Fibroblast of the aortic adventitia (primary cell): ENCODE measurements at places on chromosomes 12 and 14. TPM values are rescaled to one million over a fixed set of nuclear protein-coding genes. Genes with fewer than 3 reads are reported as not detected.

GRCh38 chr12:30613119-30613830 lies 82.4 kb downstream of the IPO8 start:
- DNase-seq, result peak; percentile 83

- no peak for DNase-seq
These were observed 304.1 kb downstream of the SNAPC1 start for GRCh38 chr14:62066304-62066703.

DNA sequence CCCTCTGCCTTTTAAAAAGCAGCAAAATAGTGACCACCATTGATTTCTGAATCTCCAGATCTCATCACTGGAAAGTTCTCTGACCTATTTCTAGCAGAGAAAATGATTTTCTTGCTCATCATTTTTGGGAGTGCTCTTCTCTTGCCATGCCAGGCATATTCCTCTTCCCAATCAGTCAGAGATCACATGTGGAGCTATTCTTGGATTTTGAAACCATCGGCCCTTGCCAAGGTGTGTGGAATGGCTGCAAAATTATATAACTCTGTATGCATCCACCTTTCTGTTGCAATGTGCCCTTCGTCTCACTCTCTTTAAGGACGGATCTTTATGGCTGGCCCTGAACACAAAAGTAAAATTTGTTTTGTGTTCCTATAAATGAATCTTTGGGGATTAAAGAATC lies 25.5 kb upstream of the LDHB start:
- DNase-seq, result no peak

GRCh38 chr12:11555195-11555594 lies 94.3 kb upstream of the ETV6 start:
- DNase-seq, result no peak

Gene PFDN5
- 441 and 577 TPM in 2 replicates for total RNA-seq

Gene NRL
- total RNA-seq, result 0.90 and 4.1 TPM in 2 replicates

DNA sequence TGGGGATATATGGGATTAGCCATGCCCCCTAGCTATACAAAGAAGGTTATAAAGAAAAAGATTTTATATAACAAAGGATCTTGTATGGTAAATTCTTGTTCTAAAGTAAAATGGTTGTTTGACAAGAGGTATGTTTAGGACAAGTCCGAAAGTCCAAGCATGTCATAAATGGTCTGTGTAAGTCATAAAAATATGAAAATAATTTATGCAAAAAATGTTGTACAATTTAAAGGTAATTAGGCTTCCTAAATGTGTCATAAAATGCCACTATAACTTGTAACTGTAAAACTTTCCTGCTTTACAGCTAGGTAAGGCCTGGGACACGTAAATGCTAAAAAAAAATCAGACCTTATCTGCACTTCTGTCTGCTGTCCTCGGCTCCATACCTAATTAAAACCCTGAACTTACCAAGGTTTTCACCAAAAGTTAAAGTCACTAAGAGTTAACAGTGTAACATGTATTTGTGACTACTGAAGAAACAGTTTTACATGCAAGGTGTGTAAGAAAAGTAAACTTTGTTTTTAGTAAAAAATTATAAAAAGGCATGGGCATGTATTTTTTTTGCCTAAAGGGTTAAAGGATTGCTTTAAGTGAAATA lies 110.0 kb upstream of the RESF1 start:
- DNase-seq, result no peak

- DNase-seq, result no peak
These were observed 324.5 kb downstream of the NUAK1 start for GRCh38 chr12:105814283-105814682.

DNA sequence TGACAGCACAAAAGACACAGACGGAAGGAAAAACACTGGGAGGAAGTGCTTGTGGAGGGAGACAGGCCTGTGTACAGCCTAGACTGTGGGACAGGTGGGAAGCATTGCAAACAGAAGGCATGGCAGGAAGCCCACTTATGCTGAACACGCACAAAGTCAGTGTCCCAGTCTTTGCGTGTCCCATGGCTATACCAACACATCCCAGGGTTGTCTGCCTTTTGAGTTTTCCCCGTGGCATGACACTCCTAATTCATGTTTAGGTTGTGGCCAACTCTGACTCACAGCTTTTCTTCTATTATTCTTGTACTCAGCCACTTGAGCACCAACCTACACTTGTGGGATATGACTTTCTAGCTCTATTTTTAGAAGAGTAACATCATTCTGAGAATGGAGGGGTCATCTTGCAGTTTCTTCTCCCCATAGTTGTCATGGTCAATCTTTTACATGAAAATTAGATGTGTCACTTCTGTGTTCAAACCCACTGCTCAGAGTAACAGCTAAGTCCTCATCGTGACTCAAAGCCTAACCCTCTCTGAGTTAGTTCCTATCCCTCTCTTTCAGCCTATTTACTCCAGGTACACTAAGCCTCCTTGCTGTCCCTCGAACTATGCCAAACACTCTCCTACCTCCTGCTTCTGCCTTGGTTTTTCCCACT lies 27.5 kb upstream of the JPH4 start:
- DNase-seq, result peak; percentile 3

Gene TRIM9
- 0.49 and 1.6 TPM in 2 replicates for total RNA-seq

GRCh38 chr12:30774599-30774998 lies 19.8 kb upstream of the CAPRIN2 start:
- DNase-seq, result no peak

- DNase-seq, result peak; percentile 30
These were observed 9.2 kb downstream of the NDUFA12 start for GRCh38 chr12:94994312-94994711.

- DNase-seq, result no peak
These were observed 334.9 kb upstream of the PRICKLE1 start for GRCh38 chr12:42924482-42924881.

GRCh38 chr12:110741341-110742095 lies 1.2 kb downstream of the PPP1CC start:
- peak; percentile 40 for DNase-seq

Gene TROAP
- total RNA-seq, result 4.0 and 11.3 TPM in 2 replicates

Gene CHGA
- 0.18 TPM in 1 of 2 replicates, not detected in the other for total RNA-seq

- no peak for DNase-seq
These were observed 158.2 kb upstream of the RGS6 start for GRCh38 chr14:71773898-71774481.

DNA sequence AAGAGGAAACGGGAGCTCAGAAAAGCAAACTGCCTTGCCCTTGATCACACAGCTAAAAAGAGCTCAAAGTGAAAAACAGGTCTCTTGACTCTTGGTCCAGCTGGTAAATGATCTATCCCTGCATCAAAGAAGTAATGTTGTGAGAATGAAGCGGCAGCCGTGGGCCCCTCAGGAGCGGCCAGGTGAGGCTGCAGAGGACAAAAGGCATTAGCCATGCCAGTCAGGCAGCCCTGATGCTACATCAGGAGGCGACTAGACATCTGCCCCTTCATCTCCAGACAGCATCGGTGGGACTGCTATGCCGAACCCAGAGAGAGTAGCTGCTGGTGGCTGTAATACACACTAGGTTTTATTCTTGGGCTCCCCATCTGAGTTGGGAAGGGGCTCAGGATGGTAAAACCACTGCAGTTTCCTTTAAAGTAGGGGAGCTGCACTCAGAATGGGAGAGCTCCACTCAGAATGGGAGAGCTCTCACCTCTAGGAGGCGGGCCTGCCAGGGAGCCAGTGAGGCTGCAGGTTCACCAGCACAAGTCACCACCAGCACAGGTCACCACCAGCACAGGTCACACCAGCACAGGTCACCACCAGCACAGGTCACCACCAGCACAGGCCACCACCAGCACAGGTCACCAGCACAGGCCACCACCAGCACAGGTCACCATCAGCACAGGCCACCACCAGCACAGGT lies 120.1 kb downstream of the TSPAN9 start:
- no peak for DNase-seq

GRCh38 chr12:93563807-93564538 lies 8.5 kb upstream of the SOCS2 start:
- peak; percentile 29 for DNase-seq

- no peak for DNase-seq
These were observed 63.9 kb downstream of the DENND5B start for GRCh38 chr12:31527083-31527482.

Gene GLT1D1
- total RNA-seq, result not detected in 2 replicates
